Ecto neural progenitor cell (in vitro differentiated cells): ENCODE measurements at places on chromosomes 1 and 21.

- DNase-seq, result no peak
These were observed 300.0 kb downstream of the HHIPL2 start for GRCh38 chr1:222247811-222248310.

DNA sequence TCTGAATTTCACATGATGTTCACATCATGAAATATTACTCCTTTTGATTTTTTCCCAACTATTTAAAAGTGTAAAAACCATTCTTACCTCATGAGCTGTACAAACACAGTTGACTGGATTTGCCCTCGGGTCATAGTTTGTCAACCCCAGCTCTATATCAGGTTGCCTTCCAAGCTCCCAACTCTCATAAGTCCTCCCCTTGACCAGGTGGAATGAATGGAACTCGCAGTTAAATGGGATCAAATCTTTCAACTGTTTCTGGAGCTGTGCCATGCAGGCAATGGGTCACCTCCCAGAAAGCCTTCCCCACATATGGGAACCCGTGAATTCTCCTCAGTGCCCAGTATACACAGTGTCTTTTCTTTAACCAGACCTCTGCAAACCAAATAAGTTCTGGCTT lies 169.8 kb upstream of the FOXD3 start:
- DNase-seq, result no peak

- DNase-seq, result peak; percentile 75
These were observed at the start of gene PRDM2 for GRCh38 chr1:13699936-13700520. Gene PRDM2 (plus strand): TSS chr1:13700188. CDS start chr1:13715606, 15,418 bp downstream.

DNA sequence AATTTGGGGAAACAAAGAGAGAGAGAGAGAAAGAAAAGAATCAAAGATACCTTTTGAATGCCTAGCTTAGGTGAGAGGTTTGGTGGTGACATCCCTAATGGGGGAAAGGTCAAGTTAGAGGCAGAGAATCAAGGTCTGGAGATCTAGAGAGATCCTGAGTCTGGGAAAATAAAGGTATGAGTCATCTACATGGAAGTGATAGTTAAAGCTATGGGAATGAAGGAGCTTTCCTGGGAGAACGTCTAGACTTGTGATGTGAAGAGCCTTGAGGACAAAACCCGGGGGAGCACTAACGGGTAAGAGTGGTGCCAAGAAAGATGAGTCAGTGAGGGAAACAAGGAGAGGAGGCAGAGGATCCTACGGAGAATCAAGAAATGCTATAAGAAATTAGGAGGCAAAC lies 110.8 kb upstream of the RUNX1 start:
- no peak for DNase-seq

DNA sequence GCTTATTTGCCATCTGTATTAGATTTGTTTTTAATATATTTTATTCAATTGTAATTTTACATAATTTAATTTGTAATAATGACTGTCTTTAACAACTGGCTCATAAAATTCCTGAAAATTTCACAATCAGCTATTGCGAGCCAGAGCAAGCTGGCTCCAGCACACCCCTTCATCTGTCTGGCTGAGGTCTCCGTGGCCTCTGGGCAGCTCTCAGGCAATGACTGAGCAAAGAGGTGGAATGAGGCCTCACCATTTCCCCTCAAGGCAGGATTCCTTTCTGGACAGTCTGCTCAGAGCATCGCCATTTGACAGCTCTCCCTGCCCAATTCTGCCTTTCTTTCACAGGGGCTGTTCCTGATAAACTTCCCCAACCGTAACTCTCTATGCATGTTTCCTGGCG lies 5.8 kb upstream of the KANK4 start:
- no peak for DNase-seq

DNA sequence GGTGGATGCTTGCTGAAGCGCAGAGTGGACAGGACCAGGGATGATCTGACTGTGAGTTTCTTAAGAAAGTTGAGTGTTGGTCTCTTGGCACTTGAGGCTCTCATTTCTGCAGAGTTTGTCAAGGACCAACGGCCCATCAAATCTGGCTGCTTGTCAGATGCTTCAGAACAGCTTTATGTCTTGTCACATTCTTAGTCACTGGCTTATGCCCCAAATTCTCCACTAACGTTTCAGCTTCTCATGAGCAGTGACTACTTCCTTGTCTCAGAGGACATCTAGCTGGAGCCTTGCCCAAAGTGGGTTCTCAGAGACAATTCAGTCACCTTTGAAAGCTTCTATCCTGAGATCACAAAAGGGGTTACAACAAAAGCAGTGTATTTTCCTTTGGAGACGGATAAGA lies 92.3 kb downstream of the ST6GALNAC5 start:
- no peak for DNase-seq

DNA sequence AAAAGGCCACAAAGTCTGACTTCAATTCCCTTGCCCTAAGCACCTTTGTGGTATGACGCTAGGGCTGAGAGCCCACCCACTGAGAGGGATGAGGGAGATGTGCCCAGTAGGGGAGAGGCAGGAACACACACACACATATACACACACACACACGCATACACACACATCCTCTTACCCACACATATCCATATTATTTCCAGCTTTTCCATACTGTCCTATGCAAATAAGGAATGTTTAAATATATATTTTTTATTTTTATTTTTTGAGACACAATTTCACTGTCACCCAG lies 3.0 kb downstream of the RAB25 start:
- no peak for DNase-seq

DNA sequence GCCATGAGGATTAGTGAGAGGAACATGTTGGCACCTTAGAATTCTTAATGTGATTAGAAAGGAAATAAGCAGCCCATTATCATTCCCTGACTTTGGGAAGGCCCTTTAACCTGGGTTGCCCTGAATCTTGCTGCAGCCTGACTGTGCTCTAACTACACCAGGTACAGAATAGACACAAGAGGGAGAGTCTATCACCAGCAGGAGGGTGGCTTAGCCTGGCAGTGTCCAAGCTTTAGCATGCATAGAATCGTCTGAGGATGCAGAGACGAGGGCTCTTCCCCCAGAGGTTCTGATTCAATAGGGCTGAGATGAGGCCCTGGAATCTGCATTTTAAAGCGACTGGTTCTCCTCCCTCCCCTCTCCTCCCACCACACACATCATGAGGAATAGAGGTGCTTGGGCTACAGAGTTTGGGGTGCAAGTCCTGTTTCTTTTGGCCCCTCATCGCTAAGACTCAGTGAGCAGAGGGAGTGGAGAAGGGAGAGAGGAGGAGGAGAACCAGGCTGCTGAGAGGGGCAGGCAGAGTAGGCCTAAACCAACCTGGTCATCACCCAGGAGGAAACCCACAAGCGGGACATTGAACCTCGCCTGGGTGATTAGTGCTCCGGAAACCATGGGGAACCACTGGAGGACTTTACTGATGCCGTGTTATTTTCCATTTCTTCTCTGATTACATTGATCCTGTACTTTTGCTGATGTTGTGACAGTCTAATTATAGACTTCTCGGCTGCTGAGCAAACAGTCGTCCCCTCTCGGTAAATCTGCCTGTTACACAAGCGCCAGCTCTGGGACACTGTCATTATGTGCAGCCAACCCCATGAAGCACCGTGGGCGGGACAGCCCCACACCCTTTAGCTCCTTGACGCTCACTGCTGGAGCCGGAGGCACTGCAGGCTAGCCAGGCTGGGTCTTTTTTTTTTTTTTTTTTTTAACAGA lies 6.3 kb upstream of the TENT5C start:
- DNase-seq, result no peak

DNA sequence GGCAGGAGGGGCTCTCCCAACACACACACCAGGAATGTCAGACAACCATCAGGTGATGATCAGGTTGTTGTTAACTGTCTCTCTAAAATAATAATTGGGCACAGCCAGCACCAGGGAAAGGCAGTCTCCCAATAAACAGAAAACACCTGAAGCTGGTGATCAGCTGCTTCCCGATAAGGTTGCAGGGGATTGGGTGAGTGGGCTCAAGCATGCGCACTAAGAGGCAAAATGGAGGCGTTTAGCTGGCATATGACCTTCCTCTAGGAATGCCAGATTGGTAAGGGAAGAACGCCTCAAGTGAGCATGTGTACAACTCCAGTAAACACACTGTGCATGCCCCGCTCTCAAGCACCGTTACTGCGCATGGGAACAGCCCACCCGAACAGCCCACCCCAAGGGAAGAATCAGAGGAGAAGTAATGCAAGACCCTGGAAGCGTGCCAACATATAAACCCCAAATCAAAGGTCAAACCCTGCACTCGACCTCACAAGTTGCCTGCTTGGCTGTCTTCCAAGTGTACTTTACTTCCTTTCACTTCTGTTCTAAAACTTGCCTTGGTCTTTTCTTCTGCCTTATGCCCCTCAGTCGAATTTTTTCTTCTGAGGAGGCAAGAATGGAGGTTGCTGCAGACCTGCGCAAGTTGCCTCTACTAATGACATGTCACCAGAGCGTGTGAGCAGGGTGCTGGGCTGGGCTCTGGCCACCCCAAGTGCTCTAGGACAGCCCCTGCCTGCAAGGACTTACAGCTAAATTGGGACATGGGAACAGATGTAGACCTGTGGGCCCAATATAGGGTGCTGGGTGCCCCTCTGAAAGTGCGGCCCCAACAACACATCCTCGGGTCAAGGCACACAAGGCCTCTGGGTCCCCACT lies 200.8 kb downstream of the RHOU start:
- DNase-seq, result no peak

DNA sequence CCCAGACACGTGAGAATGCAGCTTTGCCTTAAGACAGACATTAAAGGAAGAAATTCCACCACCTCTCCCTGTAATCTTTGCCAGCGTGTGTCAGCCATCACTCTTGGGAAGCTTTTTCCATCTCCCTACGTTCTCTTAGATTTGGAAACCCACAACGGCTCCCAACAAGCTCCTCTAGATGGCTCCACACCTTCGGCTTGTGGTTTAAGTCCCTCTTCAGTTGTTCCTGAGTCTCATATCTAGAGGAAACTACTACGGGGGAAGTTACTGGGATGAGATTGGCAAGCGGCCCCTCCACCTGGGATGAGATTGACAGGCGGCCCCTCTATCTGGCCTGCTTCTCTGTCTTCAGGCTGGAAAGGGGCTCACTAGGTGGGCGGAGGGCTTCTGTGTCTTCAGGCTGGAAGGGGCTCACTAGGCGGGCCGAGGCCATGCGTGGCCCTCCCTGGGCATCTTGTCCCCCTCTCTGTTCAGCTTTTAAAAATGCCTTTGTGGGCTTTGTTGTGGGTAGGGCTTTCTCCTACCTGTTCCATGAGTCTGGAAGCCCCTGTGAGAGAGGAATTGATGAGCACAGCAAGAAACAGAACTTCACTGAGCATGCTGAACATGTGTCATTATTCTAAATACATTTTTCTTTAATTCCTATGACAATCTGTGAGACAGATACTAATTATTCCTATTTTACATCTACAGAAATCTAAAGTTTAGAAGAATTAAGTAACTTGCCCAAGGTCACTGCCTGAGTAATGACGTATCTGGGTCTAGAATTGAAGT lies 670.5 kb downstream of the KIF26B start:
- no peak for DNase-seq

DNA sequence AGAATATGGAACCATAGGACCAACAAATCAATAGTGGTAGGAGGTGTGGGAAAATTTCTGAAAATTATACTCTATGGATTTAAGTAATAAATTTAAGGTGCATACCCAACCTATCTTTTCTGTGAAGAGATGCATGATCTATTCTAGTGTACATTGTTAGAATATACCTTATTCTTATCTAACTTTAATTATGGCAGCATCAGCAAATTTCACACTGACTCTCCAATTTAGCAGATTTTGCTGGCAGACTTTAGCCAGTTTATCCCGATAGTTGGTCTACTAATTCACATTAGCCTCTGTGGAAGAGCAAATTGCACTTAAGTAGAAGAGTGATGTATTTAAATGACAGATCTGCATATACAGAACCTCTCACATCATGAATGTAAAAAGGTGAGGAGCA lies 400.0 kb downstream of the PLA2G4A start:
- no peak for DNase-seq

GRCh38 chr1:63807046-63807445 lies 33.2 kb downstream of the ROR1 start:
- DNase-seq, result peak; percentile 56

DNA sequence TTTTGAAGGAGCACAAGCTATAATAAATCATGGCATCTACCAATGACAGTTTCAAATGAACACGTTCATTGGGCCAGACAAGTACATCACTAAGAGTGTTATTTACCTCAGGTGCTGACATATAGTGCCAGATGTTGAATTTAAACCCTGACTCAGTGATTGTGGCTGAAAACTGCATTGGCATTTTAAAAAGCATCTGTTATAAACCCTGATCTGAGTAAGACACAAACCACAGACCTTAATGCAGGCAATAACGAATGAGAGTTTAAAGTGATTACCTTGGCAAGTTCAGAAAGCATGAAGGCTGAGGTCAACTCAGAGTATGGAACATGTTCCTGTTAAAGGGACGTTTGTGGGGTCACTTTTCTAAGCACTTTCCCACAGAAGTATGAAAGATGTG lies 865.1 kb upstream of the TMPRSS15 start:
- no peak for DNase-seq

DNA sequence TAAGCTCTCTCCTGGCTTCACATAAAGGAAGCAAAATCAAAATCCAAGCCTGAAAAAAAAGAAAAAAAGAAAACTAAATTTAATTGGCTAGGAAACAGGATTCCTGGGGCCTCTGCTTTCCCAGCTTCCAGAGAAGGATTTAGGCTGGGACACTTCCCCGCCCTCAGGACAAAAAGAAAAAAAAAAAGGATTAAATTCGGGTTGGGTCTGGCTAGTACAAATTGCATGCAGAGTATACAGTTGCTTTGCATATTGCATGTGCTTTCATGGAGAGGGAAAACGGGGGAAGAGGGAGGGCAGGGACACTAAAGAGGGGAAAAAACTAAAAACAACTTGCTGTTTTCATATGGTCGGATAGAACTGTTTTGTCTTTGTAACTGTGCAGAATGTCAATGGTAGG lies 42.7 kb downstream of the OLIG1 start:
- DNase-seq, result no peak

- DNase-seq, result peak; percentile 54
These were observed 104.4 kb downstream of the PTPN14 start for GRCh38 chr1:214446772-214447556.

- peak; percentile 93 for DNase-seq
These were observed 5.1 kb downstream of the TMEM201 start for GRCh38 chr1:9593492-9594465.

- no peak for DNase-seq
These were observed 17.0 kb downstream of the KDM5B start for GRCh38 chr1:202791077-202791747.

GRCh38 chr21:32392299-32392879 lies 423 bp downstream of the URB1 start:
- no peak for DNase-seq

DNA sequence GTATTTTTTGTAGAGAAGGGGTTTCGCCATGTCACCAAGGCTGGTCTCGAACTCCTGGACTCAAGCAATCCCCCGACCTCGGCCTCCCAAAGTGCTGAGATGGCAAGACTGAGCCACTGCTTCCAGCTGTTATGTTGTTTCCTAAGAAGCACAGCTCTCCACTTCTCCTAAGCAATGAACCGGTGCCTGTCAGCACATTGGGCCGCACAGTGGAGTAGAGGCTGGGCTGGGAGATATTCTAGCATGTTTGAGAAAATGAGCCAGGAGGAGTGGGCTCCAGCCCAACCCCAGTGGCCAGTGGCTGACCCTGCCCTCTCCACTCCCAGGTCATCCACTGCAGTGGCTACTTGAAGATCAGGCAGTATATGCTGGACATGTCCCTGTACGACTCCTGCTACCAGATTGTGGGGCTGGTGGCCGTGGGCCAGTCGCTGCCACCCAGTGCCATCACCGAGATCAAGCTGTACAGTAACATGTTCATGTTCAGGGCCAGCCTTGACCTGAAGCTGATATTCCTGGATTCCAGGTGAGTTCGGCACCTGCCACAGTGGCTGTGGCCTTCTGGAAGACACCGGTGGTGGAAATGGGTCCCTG lies 27.0 kb downstream of the SIM2 start:
- DNase-seq, result no peak
